ENCODE measurements at places on chromosomes 3 and 15.

- no peak for DNase-seq
These were observed 1459.5 kb downstream of the ZPLD1 start for GRCh38 chr3:103894162-103894822.

DNA sequence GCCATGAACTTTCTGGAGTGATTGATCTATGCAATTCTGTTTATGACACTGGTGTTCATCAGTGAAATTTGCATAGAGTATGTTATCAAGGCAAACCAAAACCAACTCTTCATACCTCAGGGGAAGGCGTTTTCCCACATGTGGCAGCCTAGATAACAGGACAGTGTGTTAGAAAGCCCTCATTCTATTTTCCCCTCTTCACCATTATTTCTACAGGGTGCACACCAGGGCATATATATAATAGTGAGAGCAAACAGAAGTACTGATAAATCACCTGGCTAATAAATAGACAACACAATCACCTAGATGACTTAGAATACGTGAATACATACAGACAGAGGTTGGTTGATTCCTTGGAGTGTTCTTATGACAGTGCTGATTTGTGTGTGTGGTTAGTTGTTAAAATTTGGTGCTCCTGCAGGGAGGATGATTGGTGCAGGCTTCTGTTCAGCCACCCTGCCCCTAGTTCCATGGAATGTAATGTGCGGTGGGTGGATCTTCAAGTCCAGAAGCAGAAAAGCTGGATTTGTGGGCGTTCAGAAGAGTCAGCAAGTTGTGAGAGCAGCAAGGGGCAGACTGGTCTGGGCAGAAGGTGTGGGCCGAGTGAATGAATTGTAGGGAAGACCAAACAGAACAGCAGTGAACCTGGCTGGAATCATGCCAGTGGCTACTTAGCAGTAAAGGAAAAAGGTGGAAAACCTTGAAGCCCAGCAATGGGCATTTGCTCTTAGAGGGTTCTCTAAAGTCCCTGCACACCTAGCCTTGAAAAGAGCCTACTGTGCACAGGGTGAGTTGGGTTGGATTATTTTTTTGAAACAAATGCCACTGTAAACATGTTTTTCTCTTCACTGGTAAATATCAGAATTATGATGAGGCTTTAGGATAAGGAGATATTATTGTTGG, 11.7 kb upstream of the RARRES1 start:
- no peak for DNase-seq

DNA sequence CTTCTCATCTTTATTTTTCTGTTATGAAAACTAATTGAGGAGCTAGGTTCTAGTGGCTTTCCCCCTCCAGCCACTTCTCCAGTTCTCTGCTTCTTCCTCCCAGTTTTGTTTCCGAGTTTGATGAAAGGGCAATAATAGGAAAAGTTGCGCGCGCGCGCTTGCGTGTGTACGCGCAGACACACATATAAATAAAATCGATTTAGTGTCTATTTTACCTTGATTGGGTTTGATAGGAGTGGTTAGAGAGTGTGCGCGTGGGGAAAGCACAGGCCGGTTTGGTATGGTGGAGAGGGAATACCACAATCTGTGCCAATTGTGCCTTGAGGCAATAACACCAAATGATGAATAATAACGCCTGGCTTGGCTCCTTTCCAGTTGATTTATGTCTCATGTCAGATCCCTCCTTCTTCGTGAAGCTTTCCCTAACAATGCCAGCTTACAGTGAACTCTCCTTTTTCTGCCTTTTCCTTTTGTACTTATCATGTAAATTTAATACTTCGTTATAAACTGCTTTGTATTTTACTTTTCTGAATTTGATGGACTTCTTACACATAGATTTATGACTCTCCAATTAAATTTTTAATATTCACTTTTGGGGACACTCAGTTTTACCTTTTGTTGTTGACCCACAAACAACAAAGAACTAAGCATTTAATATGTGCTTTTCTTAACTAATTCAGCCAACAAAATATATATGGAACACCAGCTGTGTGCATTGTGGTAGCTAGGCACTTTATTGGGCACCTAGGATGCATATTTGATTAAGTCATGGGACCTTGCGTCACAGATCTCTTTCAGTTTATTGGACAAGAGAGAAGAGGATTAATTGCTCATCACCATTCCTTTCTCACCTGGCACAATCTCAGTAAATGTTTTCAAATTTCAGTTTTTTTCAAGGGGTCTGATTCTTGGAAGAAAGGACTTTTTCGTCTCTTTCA, 1.7 kb downstream of the TIPARP start:
- peak; percentile 91 for DNase-seq

GRCh38 chr15:28246605-28247004, 75.4 kb downstream of the HERC2 start:
- DNase-seq, result no peak

- no peak for DNase-seq
These were observed 36.6 kb upstream of the UBL7 start for GRCh38 chr15:74497584-74497983.

Data from brain microvascular endothelial cell (primary cell).